NCI-H1436 (cell line): ENCODE measurements at places on chromosomes 3 and 15.

GRCh38 chr15:43774062-43774461 is 2.7 kb downstream of the ELL3 start:
- no peak for DNase-seq

DNA sequence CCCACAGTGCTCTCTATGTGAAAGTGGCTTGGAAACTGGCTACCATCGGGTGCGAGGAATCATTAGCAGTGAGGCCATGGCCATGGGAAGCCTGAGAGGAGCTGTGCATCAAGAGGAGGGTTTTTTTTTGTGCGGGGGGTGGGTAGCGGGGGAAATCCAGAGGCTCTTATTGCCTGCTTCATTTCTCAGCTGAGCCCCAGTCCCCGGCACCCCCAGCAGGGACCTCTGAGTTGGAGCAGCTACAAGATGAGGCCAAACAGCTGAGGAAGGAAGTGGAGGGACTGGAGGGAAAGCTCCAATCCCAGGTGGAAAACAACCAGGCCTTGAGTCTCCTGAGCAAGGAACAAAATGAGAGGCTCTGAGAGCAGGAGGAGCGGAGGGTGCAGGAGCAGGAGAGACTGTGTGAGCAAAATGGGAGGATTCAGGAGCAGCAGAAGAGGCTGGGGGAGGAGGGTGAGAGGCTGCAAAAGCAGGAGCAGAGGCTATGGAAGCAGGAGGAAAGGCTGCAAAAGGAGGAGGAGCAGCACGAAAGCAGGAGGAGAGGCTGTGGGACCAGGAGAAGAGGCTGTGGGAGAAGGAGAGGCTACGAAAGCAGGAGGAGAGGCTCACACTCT is 76.7 kb downstream of the ADAMTS7 start:
- no peak for DNase-seq

- DNase-seq = no peak
Observed at GRCh38 chr3:142118911-142119310, 30.4 kb downstream of the TFDP2 start.

- no peak for DNase-seq
Observed at GRCh38 chr3:119500901-119501300, 2.6 kb downstream of the TIMMDC1 start.

GRCh38 chr3:134328846-134329245 is 45.4 kb downstream of the AMOTL2 start:
- DNase-seq = no peak

DNA sequence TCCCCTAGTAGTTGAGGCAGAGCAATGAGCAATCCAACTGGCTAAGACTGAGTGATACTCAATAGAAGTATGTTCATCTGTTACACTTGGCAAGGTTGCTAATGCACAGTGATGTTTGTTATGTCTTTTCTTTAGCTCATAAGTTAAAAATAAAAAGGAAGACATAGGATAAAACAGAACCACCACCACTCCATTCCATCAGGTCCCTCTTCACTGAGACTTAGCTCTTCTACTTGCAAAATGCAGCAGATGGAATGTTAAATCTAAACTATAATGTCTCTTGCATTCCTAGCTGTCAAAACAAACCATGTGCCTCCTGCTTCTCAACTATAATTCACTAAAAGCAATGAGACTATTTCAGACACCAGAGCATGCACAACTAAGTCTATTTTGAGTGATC is 265.6 kb upstream of the UBE2E2 start:
- no peak for DNase-seq

DNA sequence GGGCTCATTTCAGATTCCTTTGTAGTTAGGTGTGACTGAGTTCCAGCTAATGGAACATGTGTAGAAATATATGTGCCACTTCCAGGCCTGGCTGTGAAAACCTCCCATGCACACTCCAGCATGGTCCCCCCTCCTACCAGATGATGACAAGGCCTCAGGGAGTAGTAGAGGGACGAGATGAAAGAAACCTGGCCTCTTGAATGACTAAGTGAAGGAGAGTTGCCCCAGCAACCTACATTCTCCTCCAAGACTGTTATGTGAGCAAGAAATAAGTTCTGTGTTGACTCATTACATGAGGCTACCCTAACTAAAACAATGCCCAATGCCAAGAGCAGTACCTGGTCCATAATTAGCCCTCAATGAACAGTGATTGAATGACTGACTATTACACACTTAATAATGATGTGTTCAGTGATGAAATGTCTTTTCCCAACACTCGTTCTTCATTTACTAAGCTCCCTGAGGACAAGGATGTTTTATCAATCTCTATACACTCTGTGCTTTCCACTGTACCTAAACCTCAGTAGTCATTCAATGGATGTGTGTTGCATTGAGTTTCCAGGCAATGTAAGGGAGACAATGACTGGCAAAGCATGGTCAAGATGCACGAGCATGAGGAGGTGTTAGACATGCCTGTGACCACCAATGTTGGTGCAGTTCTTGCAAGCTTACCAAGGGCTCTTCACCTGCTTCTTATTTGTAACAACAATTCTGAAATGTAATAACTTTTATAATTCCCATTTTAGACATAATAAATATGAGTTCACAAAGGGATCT is 62.0 kb upstream of the BCL6 start:
- DNase-seq = no peak

- DNase-seq = no peak
Observed at GRCh38 chr3:111737706-111738086, 121.4 kb upstream of the PHLDB2 start.

- DNase-seq = no peak
Observed at GRCh38 chr3:52777959-52778805, 783 bp downstream of the ITIH1 start.

- DNase-seq = no peak
Observed at GRCh38 chr3:158809642-158810041, 7.8 kb downstream of the MFSD1 start.

DNA sequence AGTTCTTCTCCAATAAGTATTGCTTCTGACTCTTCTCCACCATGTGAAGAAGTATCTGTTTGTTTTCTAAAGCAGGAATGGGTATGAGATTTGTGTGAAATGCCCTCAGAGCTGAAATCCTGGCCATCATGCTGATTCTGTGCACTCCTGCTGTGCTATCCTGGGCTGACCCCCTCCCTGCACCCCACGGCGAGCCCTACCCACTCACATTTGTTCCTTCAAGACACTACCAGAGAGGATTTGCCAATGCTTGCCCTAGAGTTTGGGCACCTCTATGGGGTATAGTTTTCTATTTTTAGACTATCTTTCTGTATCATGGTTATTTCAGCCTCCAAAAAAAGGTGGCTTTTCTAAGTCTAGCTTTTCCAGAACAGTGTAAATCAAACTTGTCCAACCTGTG is 18.5 kb downstream of the TXNRD3 start:
- no peak for DNase-seq
